AG08396 (cell line): ENCODE measurements at places on chromosomes 2 and 18.

GRCh38 chr18:74959216-74959615 is 249.7 kb downstream of the PTGR3 start:
- DNase-seq, result no peak

DNA sequence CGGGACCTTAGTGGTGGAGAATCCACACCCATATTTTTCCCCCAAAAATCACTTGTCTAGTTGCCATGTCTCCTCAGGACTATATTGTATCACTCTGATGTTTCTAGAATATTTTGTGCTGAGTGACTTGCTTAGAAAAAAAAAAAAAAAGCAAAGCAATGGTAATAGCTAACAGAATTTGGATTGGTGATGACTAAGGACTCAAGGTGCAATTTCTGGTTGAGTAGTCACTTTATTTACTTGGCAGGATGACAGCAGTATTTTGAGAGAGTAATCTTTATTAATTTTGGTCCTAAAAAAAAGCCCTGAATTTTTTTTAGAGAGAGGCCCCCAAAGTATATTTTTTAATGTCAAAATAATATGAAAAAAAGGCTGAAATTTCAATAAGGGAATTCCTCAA is 32.8 kb upstream of the MYO3B start:
- no peak for DNase-seq

GRCh38 chr2:203992509-203992908 is 55.9 kb downstream of the ICOS start:
- DNase-seq, result no peak

- no peak for DNase-seq
Measured at GRCh38 chr2:204545861-204546735, 823 bp downstream of the PARD3B start.

GRCh38 chr2:88828397-88829137 is 137.1 kb downstream of the RPIA start:
- no peak for DNase-seq

DNA sequence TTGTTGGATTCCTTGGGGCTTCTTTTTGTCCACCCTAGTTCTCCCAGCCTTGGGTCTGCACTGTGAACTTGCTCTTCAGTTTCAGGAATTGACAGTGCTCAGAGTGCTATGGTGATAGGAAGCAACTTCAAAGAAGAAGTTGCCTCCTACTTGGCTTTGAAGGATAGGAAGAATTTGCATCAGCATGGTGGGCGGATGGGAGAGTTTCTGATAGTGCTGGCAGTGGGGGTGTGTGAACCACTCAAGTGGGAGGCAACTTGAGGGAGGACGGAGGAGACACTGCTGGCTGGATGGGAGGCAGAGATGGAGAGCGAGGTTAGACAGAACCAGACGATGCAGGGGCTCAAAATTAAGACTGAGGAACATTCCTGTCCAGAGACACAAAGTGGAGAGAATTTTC is 164.4 kb upstream of the SKOR2 start:
- no peak for DNase-seq
